Glomerular endothelial cell (primary cell): ENCODE measurements at places on chromosomes 1 and 21.

GRCh38 chr1:181021811-181022434 lies 747 bp downstream of the STX6 start:
- DNase-seq = peak; percentile 66

GRCh38 chr1:175969231-175969630 lies 225.8 kb upstream of the TNR start:
- no peak for DNase-seq

GRCh38 chr1:4631321-4631720 lies 23.1 kb upstream of the AJAP1 start:
- DNase-seq = no peak

DNA sequence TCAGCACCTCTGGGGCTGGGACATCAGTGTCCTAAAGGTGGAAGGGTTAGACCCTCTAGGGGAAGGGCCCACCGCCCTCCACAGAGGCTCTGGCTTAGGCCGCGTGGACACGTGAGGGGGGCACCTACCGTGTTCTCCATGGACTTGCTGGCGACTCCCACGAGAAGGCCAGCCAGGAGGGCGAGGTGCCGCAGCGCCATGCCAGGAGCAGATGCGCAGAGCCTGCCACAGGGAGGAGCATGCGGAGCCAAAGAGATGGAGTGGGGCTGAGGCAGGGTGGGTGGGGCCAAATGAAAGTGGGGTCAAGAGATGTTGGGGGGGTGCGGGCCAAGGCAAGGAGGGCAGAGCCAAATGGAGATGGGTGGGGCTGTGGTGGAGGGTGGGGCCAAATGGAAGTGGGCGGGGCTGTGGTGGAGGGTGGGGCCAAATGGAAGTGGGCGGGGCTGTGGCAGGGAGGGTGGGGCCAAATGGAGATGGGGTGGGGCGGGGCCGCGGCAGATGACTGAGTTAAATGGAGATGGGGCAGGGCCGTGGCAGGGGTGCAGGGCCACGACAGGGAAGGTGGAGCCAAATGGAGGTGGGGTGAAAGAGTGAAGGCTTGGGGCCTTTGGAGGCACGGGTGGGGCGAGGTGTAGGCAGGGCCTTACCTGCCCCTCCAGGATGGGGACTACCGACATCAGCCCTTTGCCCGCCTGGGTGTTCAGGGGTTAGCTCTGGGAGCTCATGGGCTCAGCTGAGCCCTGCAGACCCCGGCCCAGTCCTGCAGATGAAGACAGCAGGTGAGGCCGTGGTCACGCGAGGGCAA lies 17.4 kb upstream of the RNF223 start:
- DNase-seq = no peak

GRCh38 chr1:88985032-88985431 lies 7.4 kb downstream of the KYAT3 start:
- peak; percentile 84 for DNase-seq

GRCh38 chr1:24425441-24425840 lies 9.8 kb downstream of the NIPAL3 start:
- no peak for DNase-seq

DNA sequence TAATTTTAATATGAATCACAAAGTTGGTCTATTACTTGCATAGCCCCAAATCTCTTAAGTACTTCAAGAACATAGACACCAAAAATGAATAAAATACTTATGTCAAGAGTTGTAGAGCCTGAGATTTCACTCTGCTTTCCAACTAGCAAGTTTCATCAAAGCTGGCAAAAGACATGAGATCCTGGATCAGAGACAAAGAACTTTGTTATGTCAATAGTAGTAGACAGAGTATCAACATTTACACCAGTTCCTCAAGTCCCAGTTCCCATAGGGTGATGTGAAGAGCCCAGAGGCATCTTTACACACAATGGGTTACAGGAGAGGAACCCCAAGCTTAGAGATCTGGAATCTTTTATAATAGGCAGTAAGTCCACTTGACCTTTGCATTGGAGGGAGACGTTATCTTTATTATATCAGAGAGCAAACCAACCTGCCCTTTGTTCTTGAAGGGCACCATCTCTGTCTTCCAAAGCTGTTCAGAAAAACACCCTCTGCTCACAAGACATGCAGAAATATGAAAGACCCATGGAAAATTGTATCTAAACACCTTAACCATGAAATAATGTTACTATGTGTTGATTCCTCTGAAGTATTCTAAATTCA lies 174.4 kb upstream of the GALNT2 start:
- no peak for DNase-seq

GRCh38 chr1:158058237-158058985 lies 65.0 kb downstream of the KIRREL1 start:
- DNase-seq = no peak

- DNase-seq = no peak
Observed at GRCh38 chr1:78104322-78104721, 58.6 kb downstream of the GIPC2 start.

GRCh38 chr1:59244891-59245290 lies 52.0 kb upstream of the FGGY start:
- no peak for DNase-seq

GRCh38 chr1:147902253-147902845 lies at the start of gene GJA8:
GJA8 (plus strand) TSS chr1:147902795; CDS start chr1:147907956, 5,161 bp downstream.
- no peak for DNase-seq

DNA sequence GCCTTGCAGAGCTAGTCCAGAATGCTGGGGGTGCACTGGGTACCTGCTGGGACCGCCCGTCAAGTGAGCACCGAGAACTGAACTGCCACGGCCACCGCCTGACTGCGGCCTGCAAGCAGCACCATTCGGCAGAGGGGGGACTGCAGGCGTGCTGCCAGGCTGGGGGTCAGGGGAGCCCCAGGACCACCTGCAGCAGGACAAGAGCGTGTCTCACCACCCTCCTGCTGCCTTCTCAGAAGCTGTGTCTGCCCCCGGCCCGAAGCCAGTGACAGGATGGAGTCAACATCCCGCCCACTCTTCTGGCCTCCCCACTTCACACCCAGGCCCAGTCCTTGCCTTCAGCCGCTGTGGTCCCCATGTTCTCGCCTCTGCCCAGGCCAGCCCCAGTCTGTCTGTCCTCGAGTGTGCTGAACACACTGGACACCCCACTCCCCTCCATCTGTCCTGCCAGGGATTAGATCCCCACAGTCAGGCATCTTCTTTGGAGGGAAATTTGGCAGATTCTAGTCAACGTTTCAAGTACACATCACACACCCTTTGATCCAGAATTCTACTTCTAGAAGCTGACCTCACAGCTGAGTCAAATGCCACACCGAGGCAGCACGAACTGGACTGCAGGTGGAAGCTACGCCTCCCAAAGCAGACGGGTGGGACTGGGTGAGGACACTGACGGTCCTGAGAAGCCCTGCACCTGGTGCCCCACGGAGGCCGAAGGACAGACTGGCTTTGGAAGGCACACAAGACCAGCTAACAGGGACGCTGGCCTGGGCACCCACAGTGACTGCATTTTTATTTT lies 26.0 kb downstream of the PTTG1IP start:
- DNase-seq = no peak

DNA sequence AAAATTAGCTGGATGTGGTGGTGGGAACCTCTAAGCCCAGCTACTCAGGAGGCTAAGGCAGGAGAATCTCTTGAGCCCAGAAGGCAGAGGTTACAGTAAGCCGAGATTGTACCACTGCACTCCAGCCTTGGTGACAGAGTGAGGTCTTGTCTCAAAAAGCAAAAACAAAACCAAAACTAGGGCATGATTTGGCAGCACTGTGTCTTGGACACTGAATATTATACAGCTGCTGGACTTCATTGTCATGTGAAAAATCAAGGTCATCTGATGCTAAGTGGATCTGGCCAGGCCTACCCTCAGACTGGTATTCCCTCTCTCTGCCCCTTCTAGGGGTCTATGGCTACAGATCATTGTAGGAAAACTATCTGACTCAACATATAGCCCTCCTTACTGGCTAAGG lies 55.2 kb upstream of the MRPS6 start:
- no peak for DNase-seq

DNA sequence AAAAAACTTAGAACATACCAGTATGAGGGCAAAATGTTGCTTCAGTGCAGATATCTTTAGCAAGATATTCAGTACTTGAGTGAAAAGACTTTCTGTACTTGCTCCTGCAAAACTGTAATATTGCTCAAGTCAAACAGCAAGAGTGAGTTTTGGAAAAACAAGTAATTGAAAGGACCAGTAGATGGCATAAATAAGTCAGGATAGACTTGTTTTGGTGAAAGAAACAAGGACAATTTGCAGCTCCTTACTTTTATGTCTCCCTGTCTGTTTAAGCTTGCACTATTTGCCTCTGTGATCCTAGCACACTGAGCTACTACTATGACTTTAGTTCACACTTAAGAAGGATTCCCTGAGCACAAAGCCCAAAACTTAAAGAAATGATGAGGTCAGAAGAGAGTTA lies 39.1 kb downstream of the IFI44 start:
- DNase-seq = no peak

DNA sequence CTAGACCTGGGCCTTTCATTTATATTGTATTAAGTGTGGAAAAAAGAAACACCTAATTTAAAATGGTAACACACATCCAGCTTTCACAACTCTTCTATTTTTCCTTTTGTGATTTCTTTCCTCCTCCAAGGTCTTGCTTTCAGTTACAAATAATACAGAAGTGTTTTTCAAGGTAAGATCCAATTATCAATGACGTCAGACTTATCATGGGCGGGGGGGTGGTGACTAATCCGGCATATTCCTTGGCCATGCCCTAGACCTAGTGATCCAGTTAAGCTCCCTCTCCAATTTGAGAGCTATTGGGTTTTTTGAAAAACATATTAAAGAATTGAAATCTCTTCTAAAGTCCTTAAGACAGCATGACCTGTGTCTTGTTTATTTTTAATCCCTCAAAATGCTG lies 669.9 kb upstream of the NR5A2 start:
- no peak for DNase-seq

- DNase-seq = no peak
Observed at GRCh38 chr1:198156111-198156744, 570 bp upstream of the NEK7 start.

GRCh38 chr1:184002071-184002470 lies 35.5 kb downstream of the COLGALT2 start:
- peak; percentile 58 for DNase-seq

GRCh38 chr1:15332525-15332924 lies 77.2 kb upstream of the EFHD2 start:
- DNase-seq = no peak

DNA sequence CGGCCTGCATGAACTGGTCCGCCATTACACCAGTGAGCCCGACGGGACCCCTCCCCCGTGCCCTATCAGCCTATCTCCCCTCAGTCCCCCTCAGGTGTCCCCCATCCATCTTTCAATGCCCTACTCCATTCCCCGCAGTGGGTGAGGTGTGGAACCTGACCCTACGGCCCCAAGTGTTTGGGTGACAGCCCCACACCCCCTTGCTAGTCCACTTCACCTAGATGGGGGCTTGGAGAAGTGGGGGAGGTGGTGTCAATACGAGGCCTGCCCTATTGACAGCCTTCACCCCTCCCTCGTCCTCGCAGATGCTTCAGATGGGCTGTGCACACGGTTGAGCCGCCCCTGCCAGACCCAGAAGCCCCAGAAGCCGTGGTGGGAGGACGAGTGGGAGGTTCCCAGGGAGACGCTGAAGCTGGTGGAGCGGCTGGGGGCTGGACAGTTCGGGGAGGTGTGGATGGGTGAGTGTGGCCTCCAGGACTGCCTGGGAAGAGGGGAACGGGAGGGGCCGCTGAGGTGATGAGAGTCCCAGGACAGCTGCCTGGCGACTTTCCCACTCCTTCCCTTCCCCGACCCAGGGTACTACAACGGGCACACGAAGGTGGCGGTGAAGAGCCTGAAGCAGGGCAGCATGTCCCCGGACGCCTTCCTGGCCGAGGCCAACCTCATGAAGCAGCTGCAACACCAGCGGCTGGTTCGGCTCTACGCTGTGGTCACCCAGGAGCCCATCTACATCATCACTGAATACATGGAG lies 15.7 kb upstream of the HDAC1 start:
- no peak for DNase-seq

GRCh38 chr1:185427264-185427663 lies 110.2 kb upstream of the IVNS1ABP start:
- DNase-seq = peak; percentile 45

DNA sequence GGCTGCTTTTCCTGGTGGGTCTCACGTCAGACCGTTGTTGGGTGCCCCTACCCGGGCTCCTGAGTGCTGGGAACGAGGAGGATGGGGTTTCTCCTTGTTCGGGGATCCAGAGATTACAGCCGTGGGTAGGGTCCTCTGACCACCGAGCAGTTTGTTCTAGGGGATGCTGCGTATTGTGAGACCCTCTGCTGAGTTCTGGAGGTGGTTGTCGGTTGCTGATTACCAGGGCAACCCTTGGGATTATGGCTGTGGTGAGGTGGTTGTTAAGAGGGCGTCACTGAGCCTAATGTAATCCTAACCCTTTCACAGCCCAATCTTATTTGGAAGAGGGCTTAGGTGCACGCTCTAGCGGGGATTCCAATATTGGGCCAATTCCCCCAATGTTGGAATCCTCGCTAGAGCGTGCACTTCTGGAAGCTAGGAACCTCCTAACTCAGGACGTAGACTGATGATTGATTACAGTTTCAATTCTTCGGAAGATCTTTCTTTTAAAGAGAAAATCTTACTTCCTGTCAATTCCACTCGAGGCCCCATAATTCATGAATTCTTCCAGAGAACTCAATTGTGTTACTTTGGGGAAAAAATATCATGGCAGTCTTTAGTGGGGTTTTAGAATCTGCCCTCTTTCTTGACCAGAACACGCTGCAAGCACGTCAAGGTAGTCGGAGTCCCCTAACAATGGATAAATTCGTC lies 483 bp downstream of the TCEANC2 start:
- no peak for DNase-seq

DNA sequence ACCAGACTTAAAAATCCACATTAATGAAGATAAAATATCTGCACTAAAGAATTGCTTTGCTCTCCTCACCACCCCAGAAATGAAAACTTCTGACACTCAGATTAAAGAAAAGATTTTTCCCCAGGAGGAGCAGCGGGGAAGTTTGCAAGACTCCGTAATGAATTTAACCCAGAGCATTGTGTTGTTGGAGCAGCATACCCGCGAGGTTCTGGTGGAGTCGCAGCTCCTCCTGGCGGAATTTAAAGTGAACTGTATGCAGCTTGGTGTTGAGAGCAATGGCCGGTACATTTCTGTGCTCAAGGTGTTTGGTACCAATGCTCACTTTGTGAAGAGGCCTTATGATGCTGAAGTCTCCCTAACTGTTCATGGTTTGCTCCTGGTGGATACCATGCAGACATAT lies 46.4 kb downstream of the VPS13D start:
- DNase-seq = no peak

- DNase-seq = no peak
Observed at GRCh38 chr1:81635816-81636215, 164.9 kb upstream of the ADGRL2 start.
